Fibroblast of villous mesenchyme (primary cell): ENCODE measurements at places on chromosomes 3 and 15. TPM values are rescaled to one million over a fixed set of nuclear protein-coding genes. Genes with fewer than 3 reads are reported as not detected.

DNA sequence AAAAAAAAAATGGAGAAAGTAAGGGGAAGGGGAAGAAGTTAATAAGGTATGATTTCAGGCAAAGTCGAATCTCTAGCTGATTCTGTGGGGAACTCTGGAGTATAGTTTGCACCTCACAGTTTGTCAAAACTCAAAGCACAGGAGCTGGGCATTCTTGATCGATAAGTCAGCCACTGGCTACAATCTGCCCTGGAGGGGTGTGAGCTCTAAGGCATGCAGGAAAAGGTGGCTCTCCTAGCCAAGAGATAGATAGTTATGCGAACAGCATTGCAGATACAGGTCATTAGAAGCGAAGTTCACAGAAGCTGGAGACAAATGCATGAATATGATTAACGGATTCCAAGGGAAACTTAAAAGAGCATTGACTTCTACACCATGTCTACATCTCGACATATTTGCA lies 952.6 kb downstream of the AGBL1 start:
- no peak for DNase-seq

- DNase-seq: peak; percentile 36
These were observed 36.6 kb downstream of the OSTN start for GRCh38 chr3:191235331-191236314.

DNA sequence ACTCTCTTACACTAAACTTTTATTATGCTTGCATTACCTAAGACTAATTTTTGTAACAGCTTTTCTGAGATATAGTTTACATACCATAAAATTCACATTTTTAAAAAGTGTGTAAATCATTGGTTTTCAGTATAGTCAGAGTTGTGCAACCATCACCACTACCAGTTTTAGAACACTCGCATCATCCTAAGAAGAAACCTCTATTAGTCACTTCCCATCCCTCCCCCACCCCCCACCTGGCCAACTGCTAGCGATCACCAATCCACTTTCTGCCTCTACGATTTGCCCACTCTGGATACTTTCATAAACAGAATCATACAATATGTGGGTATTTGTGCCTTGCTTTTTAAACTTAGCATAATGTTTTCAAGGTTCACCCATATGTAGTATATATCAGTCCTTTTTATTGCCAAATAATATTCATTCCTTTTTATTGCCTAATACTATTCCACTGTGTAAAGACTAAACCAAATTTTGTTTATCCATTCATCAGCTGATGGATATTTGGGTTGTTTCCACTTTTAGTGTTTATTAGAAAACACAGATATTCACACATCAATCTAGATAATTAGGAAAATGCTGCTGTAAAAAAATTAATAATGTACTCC lies 23.0 kb downstream of the UBP1 start:
- DNase-seq: peak; percentile 59

GRCh38 chr3:42988566-42988965 lies 9.5 kb downstream of the GASK1A start:
- DNase-seq: no peak

- no peak for DNase-seq
These were observed 110.9 kb downstream of the MYRIP start for GRCh38 chr3:39920271-39920670.

- DNase-seq: no peak
These were observed 97.2 kb upstream of the MB21D2 start for GRCh38 chr3:193014902-193015301.

DNA sequence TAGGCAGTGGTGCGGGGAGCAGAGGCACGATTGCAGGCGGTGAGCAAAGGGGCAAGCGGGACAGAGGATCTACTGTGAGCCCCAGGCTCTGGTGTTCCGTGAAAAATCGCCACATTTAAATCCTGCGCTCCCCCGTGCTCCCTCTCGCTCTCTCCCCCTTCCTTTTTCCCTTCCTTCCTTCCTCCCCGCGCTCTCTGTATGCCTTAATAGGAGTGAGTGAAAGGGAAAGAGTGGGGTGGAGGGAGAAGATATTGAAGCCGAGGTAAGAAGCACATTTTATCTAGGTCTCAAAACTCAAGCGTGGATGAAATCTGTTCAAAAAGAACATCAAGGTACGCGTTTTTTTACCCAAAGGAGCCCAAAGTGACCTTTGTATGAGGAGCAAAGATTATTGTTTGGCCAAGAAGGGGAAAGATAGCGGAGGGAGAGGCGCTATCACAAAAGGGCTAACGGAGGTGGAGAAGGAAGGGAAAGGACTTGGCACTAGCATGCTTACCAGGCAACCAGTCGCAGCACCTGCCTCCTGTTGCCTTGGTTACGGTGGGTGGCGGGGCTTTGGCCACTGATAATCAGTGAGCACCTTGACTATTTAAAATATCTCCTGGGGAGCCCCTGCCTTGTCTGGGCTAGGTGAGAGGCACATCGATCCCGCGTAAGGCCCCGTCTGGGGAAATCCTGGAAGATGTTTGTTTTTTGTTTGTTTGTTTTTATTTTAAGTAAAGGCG lies 14.9 kb upstream of the AEN start:
- DNase-seq: no peak

DNA sequence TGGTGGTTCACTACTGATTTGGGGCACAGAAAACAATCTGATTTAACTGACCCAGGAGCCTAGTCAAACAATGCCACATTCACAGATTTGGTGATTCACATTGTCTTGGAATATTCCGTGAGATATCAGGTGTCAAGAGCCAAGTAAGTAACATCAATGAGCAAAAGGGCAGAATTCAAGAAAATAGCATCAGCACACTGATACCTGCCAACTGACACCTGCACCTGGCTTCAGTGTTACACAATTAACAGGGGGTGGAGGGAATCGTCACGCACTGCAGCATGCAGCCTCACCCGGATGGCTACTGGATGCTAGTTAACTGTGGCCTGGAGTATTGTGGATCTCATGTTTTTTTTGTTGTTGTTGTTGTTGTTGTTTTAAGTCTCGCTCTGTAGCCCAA lies 17.6 kb downstream of the CCNL1 start:
- DNase-seq: no peak

DNA sequence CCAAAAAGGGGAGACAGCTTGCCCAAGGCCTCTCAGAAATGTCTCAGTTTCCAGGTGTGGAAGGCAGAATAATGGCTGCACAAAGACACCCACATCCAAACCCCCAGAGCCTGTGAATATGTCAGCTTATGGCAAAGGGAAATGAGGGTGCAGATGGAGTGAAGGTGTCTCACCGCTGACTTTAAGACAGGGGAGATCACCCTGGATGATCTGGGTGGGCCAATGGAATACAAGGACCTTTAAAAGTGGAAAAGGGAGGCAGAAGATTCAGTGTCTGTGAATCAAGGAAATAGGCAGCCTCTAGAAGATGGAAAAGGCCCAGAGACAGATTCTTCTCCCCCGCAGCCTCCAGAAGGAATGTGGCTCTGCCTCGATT lies 48.8 kb upstream of the ATP2B2 start:
- no peak for DNase-seq

DNA sequence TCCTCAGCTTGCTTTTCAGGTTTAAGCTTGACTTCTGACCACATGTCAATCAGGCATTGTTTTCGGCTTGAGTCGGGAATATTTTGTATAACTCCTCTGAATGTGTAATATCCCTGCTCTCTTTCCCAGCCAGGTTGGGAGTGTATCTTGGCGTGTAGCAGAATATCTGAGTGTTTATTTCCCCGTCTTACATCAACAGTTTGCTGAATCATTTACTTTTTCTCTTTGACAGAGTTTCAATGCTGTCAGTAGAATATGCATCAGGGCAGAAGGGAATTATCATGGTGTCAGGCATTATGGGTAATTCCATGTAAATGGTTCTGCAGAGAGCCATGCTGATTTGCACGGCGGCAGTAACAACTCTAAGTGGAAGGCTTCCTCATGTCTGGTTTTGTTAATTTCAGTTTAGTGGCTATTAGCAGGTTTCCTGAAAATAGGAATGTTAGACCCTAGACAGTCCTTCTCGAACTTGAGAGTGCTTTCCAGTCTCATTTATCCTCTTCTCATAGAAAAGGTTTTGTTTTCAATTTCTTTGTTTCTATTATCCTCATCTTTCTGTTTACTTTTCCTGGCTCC lies 566.3 kb downstream of the AGBL1 start:
- DNase-seq: no peak

DNA sequence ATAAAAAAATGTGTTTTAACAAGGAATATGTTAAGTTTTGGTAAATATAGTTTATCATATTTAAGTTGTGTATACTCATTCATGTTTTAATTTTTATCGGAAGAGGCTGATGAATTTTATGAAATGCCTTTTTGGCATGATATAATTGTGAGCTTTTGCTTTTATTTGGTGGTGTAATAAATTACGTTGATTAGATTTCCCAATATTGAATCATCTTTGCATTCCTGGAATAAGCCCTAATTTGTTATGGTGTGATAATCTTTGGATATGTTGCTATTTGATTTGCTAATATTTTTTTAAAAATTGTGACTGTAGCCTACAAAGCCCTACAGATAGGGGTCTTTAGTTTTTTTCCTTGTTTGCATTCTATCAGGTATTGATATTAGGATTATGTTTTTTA lies 107.4 kb downstream of the IGF1R start:
- DNase-seq: no peak

DNA sequence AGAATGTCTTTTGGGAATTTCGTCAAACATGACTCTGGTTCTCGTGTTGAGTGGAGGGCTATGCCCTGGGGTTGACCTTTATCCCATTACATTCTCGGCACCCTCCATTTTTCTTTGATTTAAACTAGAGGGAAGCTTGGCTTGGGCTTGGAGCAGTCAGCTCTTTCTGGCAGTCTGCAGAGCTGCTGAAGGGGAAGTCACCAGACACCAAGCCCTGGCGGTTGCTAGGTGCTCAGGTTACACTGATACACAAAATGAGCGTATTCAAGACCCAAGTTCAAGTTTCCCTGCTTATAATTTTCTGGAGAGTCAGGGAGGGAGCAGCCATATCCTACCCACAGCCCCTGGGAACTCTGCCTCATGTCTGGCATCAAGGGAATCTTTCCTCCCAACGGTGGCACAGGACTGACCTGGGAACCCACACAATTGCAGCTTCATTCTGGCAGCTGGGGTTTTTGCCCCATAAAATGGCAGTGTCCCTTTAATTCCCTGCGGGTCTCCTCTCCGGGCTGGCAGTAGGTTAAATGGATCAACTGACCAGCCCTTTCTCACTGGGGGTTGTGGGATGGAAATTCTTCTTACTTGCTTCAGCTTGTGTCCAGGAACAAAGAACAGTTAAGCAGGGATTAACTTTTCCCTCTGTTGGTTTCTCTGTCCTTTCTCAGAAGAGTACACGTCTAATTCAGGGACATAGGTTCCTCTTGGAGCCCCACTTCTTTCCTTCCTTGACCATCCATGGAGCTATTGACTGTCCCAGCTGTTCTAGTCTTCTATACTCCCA lies 110.0 kb upstream of the DLG1 start:
- DNase-seq: no peak

GRCh38 chr3:152843955-152844354 lies 9.0 kb downstream of the P2RY1 start:
- no peak for DNase-seq

- no peak for DNase-seq
These were observed 262.3 kb downstream of the CNTN3 start for GRCh38 chr3:74352166-74352565.

- no peak for DNase-seq
These were observed 4.4 kb downstream of the CYP19A1 start for GRCh38 chr15:51334011-51334451.

GRCh38 chr3:134605556-134605955 lies 45.3 kb downstream of the KY start:
- DNase-seq: no peak

- DNase-seq: no peak
These were observed 61.6 kb downstream of the NEK10 start for GRCh38 chr3:27307566-27307965.

GRCh38 chr3:77825001-77825827 lies 785.3 kb downstream of the ROBO2 start:
- peak; percentile 61 for DNase-seq

GRCh38 chr3:105905328-105905727 lies 36.5 kb upstream of the CBLB start:
- no peak for DNase-seq

Gene NR2F2
- total RNA-seq: 73.1 and 96.3 TPM in 2 replicates

Gene CHL1
- not detected in 2 replicates for total RNA-seq

Gene MOBP
- total RNA-seq: not detected in 2 replicates

Gene PTX3
- total RNA-seq: 22.5 and 47.0 TPM in 2 replicates

Gene LRRK1
- 10.8 and 11.6 TPM in 2 replicates for total RNA-seq

Gene MITF
- total RNA-seq: 13.5 and 30.2 TPM in 2 replicates

Gene CCDC39
- total RNA-seq: under 0.01 TPM in 1 of 2 replicates, not detected in the other

Gene CIB1
- total RNA-seq: 19.0 and 31.2 TPM in 2 replicates
